ENCODE measurements at places on chromosomes 11 and 22.

DNA sequence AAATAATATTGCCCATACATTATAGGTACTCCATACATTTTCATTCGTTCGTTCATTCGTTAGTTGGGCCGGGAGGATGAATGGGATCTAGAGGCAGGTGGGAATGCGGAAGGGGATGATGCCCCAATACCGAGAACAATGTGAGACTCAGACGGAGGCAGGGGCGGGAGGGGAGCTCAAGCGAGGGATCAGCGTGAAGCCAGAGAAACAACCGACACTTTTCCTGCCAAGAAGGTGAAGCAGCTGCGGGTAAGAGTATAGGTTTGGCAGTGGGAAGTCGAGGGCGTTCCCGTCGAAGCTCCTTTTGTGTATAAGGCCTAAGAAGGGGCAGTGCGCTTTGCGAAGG lies 1.1 kb upstream of the ARHGEF17 start:
- DNase-seq: no peak

- no peak for DNase-seq
Measured at GRCh38 chr11:19370100-19370861, 129.5 kb upstream of the E2F8 start.

- DNase-seq: no peak
Measured at GRCh38 chr11:119902656-119903231, 173.7 kb upstream of the NECTIN1 start.

GRCh38 chr11:14977101-14977880 lies 5.1 kb upstream of the CALCA start:
- DNase-seq: no peak

DNA sequence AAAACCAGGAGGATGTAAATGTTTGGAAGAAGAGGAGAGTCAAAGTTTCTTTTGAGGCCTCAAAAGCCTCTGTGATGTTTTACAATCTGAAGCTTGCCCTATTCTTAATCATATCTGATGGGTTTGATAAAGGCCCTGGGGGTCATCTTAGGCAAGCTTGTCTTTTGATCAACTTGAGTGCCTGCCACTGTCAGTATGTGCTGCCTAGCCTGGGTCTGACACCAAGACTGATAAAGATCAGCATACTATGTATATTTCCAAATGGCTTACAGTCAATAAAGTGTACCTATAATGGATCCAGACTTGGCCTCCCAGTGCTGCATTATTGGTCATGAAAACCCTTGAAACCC lies 12.7 kb downstream of the EHF start:
- no peak for DNase-seq

DNA sequence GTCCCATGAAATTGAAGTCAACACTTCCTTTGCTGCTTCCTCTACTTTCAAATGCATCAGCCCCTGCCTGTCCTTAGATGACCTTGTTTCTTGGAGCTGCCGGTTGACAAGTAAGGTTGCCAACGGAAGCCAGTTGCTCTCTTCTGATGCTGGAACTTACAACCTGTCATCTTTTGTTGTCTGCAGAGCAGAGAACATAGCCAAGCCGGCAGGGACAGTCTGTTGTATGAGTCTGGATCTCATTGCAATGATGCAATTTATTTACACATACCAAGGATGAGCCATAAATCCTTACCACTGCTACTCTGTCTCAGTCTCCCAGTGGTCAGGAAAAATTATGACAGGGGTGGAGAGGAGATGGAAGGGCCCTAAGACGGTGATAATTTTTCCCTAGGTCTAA lies 151.4 kb downstream of the BLID start:
- no peak for DNase-seq

- DNase-seq: no peak
Measured at GRCh38 chr22:47190276-47190956, 428.0 kb downstream of the TBC1D22A start.

DNA sequence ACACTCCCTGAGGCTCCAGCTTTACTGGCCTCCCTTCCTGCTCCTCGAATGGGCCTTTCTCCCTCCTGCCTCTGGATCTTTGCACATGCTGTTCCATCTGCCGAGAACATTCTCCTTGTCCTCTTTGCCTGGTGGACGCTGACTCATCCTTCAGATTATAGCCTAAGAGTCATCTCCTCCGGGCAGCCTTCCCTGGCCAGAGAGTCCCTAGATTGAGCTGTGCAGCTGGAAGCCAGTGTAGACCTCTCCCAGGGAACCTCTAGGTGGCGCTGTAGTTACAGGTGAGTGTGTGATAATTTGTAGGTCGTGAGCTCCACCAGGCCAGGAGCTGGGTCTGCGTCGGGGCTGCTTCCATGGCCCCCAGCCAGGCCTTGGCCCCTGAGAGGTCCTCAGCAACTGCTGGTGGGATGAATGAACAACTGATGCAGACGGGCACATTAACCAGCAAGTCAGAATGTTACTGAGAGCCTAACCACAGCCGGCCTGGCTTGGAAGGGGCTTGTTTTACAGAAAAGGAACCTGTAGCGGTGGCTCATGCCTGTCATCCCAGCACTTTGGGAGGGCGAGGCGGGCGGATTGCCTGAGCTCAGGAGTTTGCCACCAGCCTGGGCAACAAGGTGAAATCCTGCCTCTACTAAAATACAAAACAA lies 8.7 kb downstream of the PNPLA5 start:
- DNase-seq: peak; percentile 86

DNA sequence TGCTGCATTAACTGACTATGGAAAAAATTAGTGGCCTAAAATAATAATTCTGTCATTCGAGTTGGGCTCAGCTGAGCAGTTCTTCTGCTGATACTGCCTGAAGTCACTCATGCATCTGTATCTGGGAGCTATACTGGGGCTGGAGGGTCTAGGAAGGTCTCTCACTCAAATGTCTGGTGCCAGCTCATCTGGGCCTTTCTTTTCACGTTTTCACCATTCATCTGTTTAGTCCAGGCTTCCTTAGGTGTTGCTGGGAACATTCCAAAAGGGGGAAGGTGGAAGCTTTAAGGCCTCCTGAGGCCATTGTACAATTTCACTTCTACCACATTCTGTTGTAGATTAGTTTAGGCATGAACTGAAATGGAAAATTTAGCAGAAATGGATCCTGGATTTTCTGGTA lies 28.0 kb downstream of the YAP1 start:
- no peak for DNase-seq

DNA sequence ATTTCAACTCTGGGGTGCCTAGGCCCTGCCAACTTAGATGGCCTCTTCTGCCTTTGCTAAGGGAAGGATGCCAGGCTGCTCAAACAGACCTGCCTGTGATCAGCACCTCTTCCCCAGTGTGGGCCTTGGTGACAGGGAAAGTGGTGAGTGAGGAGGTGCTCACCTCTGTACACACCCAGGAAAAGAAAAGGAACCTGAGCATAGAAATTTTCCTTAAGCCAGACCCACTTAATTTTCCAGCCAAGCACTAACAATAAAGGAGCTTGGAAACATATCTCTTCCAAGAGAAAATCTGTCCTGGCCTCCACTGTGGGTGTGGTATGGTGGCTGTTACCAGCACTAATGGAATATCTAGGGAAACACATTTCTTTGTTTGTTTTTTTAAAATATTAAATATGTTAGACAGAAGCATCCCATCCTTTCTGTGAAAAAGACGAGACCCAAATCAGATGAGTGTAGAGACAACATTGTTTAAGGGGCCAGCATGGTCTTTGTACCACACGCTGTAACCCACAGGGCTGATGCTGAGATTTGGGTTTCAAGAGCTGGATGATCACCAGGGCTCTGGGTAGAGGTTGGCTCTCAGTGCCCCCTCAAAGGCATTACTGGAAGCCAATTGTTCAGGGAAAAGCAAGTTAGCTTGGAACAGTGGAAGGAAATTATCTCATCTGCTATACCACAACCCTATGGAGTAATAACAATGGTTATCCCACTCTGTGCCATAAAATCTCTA lies 472.2 kb downstream of the INSC start:
- DNase-seq: no peak

DNA sequence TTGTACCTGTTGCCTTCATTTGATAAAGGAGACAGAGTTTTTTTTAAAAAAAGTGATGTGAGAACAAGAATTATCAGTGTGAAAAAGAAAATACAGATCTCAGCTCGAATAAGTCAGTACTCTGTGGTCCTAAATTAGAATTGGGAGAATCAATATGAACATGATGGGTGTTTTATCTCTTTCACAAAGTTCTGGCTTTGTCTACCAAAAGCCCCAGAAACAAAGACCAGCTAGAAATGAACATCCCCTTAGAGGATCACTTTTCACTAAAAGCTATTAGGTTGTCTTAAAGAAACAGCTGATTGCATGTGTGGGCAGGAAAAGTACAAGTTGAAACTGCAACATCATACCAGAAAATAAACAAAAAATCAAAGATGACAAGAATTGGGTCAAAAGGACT lies 8.4 kb upstream of the ST14 start:
- DNase-seq: no peak

- DNase-seq: no peak
Measured at GRCh38 chr11:117730208-117730800, 66.7 kb downstream of the DSCAML1 start.

DNA sequence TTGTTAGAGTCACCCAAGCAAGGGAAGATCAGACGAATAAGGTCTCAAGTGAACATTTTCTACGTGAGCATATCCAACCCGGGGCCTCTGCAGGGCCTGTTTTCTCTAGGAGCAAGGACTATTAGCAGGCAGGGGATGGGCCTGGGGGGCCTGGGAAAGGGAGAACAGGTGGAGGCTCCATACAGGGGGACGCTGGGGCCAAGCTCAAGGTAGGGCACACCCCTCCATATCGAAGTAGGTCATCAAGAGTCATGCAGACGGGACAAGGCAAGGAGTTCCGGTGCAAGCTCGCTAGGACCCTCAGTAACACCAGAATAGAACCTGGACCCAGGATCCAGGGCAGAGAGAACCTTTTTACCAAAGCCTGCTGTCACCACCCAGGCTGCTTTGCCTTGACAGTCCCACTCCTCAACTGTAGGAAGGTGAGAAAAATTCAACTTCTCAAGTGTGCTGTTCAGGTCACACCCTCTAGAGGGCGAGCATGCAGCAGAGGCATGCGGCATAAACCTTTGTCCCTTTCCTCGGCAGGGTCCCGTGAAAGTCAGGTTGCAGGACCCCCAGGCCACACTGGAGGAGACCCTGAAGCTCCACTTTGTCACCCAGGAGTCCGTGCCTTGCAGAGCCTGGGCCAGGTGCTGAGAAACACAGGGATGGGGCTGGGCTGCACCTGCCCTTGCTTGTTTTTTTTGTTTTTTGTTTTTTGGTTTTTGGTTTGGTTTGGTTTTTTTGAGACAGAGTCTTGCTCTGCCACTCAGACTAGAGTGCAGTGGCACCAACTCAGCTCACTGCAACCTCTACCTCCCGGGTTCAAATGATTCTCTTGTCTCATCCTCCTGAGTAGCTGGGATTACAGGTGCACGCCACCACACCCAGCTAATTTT lies 8.6 kb upstream of the APOBEC3B start:
- DNase-seq: no peak

DNA sequence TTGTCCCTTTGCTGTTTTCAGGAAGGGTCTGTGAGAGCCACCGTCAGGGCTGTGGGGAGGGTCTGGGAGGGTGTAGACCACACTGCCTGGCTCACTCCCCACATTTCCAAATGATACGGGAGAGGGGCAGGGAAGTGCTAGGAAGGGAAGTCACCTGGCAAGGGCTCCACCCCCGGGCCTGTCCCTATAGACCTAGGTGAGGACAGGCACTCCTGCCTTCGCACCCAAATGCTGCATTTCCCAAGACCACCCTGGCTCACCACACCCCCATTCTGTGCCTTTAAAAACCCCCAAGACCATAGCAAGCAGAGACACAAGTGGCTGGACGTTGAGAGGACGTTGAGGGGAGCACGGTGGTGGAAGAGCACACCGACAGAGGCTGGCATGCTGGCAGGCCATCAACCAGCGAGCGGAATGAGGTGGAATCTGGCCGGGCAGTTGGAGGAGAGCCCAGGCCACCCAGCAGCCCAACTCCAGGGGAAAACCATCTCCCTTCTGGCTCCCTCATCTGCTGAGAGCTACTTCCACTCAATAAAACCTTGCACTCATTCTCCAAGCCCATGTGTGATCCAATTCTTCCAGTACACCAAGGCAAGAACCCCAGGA lies 45.7 kb downstream of the GNB1L start:
- DNase-seq: no peak

DNA sequence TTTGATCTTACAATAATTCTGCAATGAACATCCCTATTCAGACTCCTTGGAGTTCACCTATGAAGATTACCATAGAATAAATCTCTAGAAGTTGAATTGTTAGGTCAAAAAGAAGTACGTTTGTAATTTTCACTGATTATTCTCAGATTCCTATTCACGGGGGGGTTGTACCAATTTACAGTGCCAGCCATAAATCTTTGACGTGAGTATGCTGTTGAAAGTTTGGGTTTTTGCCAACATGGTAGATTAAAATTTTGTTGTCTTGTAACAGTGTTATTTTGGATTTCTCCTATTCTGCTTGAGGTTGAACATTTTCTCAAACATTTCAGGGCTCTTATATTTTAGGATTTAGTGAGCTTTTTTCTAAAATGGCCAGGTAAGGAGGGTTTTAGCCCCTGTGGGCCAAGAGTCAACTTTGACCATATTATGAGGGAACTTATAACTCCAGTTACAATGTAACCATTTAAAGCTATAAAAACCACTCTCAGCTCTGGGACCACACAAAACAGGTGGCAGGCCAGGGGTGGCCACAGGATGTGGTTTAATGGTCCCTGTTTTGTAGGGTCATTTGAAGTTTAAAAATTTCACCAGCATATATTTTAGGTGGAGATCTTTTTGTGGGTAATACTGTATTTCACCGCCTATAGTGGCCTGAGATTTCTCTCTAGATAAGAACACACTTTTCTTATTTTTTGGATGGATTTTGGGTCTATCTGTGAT lies 25.8 kb downstream of the GGTLC2 start:
- no peak for DNase-seq

- peak; percentile 54 for DNase-seq
Measured at GRCh38 chr11:12019337-12019736, 10.9 kb upstream of the DKK3 start.
